CD4-positive, alpha-beta T cell treated with Interleukin-6 at 100 ng/mL for 8 hours (primary cell): ENCODE measurements at places on chromosomes 4 and X.

- peak; percentile 47 for DNase-seq
Observed at GRCh38 chrX:150365051-150365989, 2.2 kb downstream of the MAMLD1 start.

DNA sequence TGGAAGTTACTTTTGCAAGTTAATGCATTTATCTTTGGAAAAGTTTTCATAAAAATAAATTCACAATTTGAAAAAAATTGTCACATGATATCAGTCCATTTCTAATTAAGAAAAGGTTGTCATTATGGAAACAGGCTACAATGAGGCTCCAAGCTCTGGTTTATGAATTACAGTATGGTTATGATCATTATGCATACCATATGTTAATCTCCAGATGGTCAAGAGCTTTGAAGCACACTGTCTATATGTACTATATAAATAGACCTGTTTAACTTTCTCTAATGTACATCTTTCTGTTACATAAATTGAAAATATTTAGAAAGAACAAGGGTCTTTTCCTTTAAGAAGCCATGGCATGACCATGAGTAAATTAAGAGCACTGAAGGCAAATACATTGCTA, 2338.8 kb downstream of the PCDH7 start:
- no peak for DNase-seq

DNA sequence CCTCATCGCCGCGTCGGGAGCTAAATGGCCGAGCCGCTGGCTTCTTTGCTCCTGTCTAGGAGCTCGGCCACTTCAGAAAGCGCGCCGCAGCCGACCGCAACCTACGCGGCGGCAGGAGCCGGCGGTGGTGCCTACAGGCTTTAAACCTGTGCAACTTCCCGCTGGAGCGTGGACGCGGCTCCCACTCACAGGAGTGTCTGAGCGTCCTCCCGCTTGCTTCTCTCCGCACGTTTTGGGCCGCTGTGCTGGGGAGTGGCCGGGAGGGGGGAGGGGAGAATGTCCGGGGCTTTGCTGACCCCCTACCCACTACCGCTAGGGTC, 1.0 kb downstream of the NHSL2 start:
- no peak for DNase-seq

DNA sequence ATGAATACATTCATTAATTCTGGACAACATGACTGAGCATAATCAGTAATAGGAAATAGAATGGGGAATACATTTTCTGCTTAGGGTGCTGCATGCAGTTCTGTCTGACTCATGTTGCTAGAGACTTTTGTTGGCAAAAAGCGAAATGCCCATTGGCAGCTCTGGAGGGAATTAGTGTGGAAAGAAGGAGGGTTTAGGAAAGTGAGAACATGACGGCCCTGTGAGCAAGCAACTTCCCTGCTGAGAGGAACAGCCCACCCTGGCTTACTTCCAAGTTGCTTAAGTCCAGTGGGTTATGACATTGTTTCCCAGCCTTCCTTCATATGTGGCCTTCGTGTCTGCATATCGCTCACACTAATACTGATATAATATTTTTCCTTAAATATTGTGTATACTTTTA, 13.8 kb downstream of the MAD2L1 start:
- DNase-seq: no peak

DNA sequence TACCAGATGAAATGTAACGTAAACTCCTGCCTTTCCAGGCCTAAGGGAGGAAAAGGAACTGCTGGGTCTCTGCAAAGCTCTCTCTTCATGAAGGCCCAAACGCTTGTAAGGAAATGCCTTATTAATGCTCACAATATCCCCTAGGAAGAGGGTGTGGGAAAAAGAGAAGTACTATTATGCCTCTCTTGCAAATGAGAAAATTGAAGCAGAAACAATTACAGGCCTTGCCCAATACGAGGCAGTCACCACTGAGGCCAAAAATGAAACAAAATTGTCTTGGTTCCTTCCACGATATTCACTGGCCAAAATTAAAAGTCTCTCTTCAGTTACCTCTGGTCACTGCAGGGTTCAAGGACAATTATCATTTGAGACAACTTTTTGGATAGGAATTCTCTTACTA, 3.2 kb downstream of the SCARB2 start:
- DNase-seq: no peak

DNA sequence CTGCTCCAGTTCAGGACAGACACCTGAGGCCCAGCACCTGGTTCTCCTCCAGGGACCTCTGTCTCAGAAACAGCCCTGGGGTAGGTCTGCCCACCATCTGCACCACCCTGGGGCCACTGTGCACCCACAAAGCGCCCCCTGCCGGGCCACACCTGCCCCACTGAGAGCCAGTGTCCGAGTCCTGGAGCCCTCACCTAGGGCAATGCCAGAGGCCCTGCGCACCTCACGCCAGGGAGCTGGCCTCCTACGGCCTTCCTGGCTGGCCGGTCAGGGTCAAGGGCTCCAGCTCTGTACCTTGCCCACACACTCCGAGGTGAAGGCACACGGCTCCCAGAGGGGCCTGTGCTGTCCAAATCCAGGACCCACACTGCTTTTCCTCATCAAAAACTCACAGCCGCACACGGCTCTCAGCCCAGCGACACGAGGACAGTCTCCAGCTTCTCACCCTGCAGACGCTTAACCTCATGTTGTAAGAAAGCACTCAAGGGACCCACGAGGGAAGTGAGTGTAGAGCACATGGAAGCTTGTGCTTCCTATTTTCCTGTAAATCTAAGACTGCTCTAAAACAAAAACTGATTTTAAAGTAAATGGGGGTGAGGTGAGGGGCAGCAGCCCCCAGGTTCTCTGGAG, 5.4 kb downstream of the CTBP1 start:
- no peak for DNase-seq

GRCh38 chr4:6001680-6002491, 16.3 kb downstream of the C4orf50 start:
- no peak for DNase-seq

DNA sequence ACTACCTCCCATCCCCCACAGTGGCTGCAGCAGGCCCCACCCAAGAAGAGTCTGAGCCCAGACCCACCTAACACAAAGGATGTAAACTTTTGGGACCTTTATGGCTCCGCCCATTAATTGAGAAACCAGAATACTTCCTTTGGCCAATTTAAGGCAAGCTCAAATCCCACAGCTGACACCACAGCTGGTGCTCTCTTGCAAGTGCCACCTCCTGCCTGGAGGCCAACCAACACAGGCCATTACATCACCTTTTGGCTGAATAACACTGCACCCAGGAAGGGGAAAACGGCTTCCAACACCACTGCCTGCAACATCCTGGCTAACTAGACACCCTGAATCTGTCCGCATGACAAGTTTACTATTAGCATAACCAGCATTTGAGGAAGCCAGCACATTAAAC, 248.8 kb downstream of the PRDM5 start:
- DNase-seq: no peak

GRCh38 chrX:51878056-51878455, 15.4 kb upstream of the MAGED1 start:
- DNase-seq: no peak

DNA sequence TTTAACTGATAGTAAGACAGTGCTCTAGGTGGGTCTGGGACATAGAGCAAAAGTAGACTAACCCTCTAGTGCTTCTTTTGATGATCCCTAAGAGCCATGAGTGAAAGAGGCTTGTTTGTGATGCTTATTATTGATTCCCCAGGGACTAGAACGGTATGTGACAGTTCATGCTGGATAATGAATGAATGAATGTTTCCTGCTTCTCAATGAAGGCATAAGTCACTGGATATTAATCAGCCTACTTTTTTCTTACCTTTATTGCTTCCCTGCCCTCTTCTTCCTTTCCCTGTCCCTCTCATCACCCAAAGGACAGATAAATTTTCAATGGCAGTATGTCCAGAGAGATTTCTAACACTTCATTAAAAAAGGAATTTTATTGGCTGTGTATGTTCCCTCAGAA, 486.2 kb downstream of the RPA4 start:
- no peak for DNase-seq

- DNase-seq: no peak
Observed at GRCh38 chr4:53920116-53920515, 144.3 kb downstream of the CHIC2 start.

DNA sequence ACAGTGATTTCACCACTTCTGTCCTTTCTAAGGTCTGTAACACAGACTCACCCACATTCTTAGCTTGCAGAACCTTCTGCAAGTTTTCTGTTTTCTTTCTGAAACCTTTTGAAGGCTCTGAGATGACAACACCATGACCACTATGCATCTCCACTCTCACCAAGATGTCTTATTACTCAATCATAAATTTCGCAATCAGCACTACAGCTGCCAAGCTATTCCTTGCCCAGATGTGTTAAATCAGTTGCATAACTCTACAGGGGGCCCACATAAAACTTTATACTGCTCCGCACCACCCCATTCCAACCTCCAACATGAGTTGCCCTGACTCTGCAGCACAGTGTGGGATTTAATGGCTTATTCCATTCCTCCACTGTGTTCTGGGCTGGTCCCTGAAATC, 229.9 kb downstream of the COL25A1 start:
- DNase-seq: no peak

GRCh38 chrX:2185341-2186082, 315.3 kb downstream of the DHRSX start:
- DNase-seq: no peak

DNA sequence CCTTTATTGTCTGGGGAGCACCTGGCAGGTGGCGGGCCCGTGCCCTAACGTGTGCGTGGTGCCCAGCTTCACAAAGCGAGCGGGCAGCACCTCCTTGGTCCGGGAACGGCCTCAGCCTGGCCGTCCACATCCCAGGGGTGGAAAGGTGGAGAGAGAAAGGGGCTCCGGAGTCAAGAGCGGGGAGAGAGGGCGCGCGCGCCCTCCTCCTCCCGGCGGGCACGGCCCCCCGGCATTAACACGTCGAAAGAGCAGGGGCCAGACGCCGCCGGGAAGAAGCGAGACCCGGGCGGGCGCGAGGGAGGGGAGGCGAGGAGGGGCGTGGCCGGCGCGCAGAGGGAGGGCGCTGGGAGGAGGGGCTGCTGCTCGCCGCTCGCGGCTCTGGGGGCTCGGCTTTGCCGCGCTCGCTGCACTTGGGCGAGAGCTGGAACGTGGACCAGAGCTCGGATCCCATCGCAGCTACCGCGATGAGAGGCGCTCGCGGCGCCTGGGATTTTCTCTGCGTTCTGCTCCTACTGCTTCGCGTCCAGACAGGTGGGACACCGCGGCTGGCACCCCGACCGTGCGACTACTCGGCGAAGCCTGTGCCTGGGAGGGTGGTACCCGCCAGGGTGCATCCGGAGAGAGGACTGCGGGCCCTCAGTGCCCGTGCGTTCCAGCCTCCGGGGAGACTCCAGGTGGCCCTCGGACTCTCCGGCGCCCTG, at the start of gene KIT:
TSS of gene KIT (plus strand) at position 407 of the 701 bp plus-strand sequence. CDS start at position 465, 58 bp downstream.
- peak; percentile 2 for DNase-seq

DNA sequence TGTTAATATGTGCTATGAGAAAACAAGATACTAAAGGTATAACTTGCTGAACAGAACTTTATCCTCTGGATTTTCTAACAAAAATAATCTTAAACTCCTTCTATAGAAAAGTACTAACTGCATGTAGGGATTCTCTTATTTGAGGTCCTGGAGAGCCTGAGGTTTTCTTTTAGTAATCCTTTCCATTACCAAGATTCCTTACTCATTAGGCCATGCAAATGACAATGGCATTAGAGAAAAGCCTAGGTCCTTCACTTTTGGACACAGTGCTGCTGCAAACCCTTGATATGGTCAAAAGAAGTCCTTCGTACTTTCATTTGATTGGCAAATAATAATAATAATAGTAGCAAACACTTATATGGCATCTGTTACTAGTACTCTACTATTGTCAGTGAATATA, 3.2 kb downstream of the MMRN1 start:
- no peak for DNase-seq

DNA sequence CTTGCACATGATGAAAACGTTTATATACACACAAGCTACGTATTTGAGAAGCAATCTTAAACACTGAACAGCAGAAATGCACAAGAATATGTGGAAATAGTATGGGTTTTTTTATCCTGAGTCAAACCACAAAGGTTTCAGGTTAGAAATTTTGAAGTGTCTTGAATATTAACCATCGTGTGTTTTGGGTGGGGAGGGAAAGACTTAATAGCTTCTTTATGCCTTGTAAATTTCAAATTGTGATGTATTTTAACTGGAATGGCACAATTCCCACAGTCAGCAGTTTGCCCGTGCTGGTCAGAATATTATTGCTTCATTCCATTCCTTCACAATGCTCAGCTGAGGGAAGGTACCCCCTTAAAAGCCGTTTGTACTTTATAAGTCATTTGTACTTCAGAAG, 67.4 kb upstream of the WDR1 start:
- DNase-seq: no peak

- no peak for DNase-seq
Observed at GRCh38 chrX:134377537-134377936, 82.4 kb upstream of the HPRT1 start.

GRCh38 chrX:123167621-123168020, 16.5 kb upstream of the GRIA3 start:
- DNase-seq: no peak

DNA sequence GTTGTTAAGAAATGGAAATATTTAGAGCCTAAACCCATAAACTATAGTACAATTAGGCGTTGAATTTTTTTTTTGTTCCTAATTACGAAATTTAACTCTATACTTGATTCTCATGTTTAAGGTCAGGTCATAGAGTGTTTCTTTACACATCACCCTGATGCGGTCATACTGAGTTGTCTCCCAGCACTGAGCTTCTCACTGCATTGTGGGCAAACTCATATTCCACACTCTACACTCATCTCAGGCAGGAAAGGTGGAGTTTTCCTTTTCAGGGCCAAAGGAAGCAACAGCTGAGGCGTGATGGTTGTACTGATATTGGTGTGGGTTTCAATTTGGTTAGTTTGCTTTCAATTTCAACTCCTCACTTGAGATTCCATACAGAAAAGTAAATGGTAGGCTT, 75.4 kb downstream of the FAT4 start:
- no peak for DNase-seq

DNA sequence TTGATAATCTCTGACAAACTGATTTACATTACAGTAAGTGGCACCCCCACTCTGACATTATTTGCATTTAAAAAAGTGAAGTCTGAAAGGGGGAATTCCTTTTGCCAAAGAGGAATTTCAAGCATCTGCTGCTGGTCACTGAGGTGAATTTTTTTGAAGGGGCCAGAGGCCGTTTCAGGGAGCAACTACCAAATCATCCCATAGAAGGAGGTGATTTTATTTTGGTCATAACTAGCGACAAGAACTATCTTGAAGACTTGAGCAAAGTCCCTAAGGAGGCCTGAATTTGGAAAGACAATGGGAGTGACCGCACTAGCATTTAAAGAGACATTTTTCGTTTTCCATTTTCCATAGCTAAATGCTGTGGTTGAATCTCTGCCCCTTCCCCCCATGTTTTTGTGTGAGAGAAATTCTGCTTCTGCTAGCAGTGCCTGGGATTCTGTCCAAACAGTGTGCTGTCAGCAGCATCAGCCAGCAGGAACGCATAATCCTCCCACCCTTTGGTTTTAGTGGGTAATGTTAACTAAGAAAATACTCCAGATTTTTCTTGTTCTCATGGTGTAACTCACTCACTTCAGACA, 110.1 kb upstream of the MED14 start:
- no peak for DNase-seq

- DNase-seq: peak; percentile 72
Observed at GRCh38 chr4:113682730-113683537, 78.6 kb downstream of the CAMK2D start.

GRCh38 chr4:138236037-138236436, 6.1 kb downstream of the SLC7A11 start:
- no peak for DNase-seq

GRCh38 chr4:111454961-111455360, 690.3 kb upstream of the FAM241A start:
- no peak for DNase-seq
